ENCODE measurements at places on chromosomes 1 and 21.

DNA sequence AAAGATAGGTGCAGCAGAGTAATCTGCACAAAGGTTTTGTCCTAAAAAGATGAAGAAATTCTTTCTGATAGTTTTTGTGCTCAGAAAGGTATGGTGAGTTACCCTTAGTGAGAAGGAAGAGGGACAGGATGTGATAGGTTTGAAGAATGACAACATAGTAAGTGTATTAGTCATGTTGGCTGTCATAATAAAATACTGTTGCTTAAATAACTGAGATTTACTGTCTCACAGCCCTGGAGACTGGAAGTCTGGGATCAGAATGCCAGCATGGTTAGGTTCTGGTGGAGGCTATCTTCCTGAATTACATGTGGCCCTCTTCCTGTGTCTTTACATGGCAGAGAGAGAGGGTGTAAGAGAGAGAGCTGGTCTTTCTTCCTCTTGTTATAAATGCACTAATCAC lies 965.2 kb downstream of the TTLL7 start:
- DNase-seq: no peak

DNA sequence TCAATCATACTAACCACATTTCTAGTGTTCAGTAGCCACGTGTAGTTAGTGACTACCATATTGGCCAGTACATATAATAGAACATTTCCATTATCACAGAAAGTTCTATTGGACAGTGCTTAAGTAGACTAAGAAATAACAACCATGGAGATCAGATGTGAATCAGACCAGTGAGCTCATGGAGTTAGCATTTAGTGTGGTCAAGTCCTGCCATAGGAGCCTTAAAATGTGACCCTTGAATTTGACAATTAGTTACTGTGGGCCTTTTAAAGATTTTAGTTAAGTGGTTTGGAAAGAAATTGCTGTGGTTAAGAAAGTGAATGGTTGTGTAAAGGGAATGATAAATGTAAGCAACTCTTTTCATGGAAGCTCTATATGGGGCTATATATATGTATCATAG lies 123.4 kb downstream of the POU2F1 start:
- DNase-seq: no peak

DNA sequence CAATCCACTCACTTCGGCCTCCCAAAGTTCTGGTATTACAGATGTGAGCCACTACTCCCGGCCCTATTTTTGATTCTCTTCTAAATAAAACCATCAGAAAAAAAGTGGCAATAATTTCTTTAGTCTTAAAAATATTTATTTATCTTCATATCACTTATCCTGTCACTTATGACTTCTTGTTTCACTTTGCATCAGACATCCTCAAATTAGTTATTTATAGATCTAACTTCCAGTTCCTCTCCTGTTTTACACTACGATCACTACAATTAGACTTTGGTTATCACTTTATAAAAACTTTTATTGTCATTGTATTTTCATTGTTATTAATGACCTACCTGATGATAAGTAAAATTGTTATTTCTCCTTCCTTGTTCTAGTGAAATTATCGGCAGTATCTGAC lies 783.4 kb upstream of the BRINP3 start:
- no peak for DNase-seq

- DNase-seq: no peak
Measured at GRCh38 chr1:56199956-56200355, 379.4 kb downstream of the PLPP3 start.

DNA sequence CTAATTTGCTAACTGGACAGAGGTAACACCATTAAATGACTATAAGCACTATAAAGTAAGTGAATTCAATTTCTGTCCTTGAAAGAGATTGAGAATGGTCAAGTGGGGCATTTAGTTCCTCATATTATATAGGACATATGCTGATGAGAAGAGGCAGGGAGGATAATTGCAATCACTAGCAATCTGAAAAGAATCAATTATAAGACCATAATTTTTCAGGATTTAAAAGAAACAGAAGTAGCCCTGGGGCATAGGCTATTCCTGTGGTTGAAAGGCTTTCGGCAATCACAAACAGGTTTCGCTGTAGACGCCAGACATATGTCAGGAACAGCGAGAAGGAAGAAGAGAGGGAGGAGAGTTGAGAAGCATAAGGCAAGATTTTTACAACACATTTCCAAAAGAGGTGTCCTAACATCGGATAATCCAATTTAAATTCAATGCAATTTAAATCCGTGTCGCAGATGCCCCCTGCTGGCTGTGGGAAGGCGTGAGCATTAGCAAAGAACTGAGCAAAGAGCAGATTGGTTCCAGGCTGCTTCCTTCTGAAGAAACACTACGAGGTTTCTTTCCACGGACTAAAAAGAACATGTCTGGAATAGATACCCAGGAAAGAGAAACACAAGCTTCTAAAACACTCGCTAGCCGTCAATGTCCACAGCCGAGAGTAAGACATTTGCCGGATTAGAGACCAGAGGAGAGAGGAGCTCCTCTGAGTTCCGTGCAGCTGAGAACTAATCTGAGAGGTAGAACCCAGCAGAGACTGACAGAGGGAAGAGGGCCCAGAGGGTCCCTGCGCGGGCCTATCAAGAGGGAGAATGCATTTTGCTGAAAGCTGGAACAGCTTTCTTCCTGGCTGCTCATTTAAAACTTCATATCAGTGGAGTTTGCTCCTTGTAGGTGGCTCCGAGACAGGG lies 27.9 kb downstream of the RGS5 start:
- peak; percentile 29 for DNase-seq
